Astrocyte (in vitro differentiated cells and primary cell): ENCODE measurements at places on chromosomes 2 and 18. TPM values are rescaled to one million over a fixed set of nuclear protein-coding genes. Genes with fewer than 3 reads are reported as not detected.
A peak's percentile ranks its signal among the peaks of the same experiment; 100 is the strongest.

ACTG2 gene
- 298 and 540 TPM in 2 replicates for total RNA-seq

CROCC2 gene
- total RNA-seq, result not detected in 2 replicates

DNA sequence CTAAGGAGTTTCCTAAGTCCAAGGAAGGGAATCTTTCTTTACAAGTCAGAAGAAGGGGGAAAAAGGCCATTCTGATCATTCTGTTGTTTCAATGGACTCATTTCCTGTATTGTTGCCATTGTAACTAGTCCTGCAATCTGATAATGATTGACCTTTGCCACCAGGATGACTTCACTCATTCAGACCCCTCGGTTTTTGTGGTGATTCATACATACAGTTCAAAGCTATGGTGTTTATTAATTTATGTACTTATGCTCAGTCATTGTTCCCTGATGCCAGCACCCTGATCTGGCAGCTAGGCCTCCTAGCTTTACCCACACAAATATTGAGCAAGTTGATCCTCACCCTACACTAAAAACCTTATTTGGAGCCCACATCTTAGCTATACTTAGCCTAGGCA is 57.6 kb upstream of the ZNF519 start:
- peak overlapping the region; percentile 33 for H3K27ac ChIP-seq
- H3K27me3 ChIP-seq, result no peaks in the 10 kb centered on the region
- DNase-seq, result peak; percentile 11

- H3K4me3 ChIP-seq, result no peak overlapping the region
- peaks cover 11% of the 10 kb centered on the region for H3K36me3 ChIP-seq
- H3K27me3 ChIP-seq, result no peaks in the 10 kb centered on the region
- H3K27ac ChIP-seq, result no peak overlapping the region
- DNase-seq, result no peak
Measured at GRCh38 chr2:32671885-32672533, 44.2 kb downstream of the TTC27 start.

MARCHF7 gene
- 104 and 105 TPM in 2 replicates for total RNA-seq

GRCh38 chr18:63965716-63966330 is 4.1 kb upstream of the SERPINB8 start:
- no peak overlapping the region for H3K4me3 ChIP-seq
- H3K36me3 ChIP-seq, result no peaks in the 10 kb centered on the region
- H3K4me1 ChIP-seq, result peaks cover 4% of the 10 kb centered on the region

DNA sequence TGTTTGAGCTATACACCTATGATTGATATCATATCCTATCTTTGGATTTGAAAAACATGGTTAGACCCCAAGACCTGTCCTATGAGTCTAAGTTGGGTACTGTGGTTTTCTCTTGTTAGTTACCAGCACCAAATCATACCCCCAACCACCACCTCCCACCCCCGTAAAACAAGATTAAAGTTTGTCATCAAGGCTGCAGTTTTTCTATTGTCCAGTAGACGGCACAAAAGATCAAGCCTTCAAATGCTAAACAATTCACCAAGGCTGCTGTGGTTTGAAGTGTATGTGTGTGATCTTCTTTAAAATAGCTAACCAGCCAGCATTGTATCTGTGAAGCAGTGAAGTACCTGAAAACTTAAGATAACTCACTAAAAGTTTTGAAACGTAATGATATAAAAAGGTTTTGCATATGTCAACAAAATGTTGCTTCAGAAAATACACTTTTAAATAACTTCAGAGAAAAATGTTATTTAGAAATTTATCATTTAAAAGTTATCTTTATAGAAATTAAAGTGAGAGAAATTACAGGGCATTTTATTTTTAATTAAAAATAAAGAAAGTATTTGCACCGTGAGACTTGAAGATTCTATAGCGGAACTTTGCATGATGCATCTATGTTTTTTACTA is 5.8 kb upstream of the MEIS1 start:
- H3K4me1 ChIP-seq, result peaks cover 7% of the 10 kb centered on the region
- DNase-seq, result peak; percentile 38
- H3K27ac ChIP-seq, result no peak overlapping the region
- H3K4me3 ChIP-seq, result no peak overlapping the region
- no peaks in the 10 kb centered on the region for H3K36me3 ChIP-seq

DNA sequence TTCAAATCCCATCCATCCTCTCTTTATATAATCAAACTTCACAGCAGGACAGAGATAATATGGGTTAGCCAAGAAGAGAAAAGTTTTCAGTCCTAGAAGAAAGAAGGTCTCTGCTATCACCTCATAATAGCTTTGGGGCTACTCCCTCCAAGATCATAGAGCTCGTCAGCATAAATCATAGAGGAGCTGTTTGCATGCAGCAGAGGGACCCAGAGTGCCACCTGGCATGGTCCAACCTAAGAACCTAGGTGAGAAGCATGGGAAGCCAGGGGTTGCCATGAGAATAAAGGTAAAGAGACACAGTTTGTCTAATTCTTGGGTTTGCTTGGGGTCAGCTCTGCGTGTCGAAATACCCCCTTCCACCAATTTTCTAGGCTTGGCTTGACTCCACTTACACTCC is 87.1 kb upstream of the CYP1B1 start:
- no peaks in the 10 kb centered on the region for H3K27me3 ChIP-seq
- no peak for DNase-seq
- no peaks in the 10 kb centered on the region for H3K36me3 ChIP-seq
- no peak overlapping the region for H3K27ac ChIP-seq

CNOT11 gene
- total RNA-seq, result 36.7 and 37.0 TPM in 2 replicates

C2orf81 gene
- total RNA-seq, result 2.1 and 2.5 TPM in 2 replicates

HOXD12 gene
- total RNA-seq, result not detected in 2 replicates

DNA sequence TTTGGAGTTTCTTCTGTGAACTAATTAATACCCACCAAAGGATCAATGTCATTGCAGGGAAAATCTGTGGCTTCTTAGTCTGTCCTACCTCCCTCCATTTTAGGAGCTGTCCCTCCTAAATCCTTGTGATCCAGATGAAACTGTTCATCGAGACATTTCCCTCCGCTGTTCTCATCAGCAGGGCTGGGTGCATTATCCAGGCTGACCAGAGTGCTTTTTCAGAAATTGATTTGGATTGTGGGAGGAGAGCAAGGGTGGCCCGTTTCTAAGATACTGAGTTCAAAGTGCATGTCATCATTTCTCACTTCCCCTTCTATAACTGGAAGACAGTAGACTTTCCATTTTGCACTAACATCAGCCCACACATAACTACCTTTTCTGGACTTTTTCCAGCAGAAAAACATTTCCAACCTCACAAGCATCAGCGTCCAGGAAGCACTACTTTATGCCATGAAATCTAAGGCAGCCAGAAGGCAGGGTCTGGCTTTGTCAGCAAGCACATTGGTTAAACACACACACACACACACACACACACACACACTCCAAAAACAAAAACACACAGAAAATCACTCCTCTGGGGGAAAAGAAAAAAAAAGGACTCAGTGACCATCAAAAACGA is 94.1 kb downstream of the ANKRD44 start:
- peaks cover 9% of the 10 kb centered on the region for H3K4me1 ChIP-seq
- DNase-seq, result peak; percentile 23
- no peak overlapping the region for H3K27ac ChIP-seq
- H3K36me3 ChIP-seq, result no peaks in the 10 kb centered on the region

UGT1A8 gene
- total RNA-seq, result not detected in 2 replicates

TNFAIP6 gene
- 0.75 and 1.4 TPM in 2 replicates for total RNA-seq

- H3K4me1 ChIP-seq, result no peaks in the 10 kb centered on the region
- DNase-seq, result no peak
- H3K4me3 ChIP-seq, result no peak overlapping the region
Measured at GRCh38 chr18:73093687-73094250, 226.0 kb upstream of the NETO1 start.

GRCh38 chr2:235806986-235807750 is 313.3 kb downstream of the AGAP1 start:
- no peaks in the 10 kb centered on the region for H3K4me1 ChIP-seq
- H3K27ac ChIP-seq, result no peak overlapping the region
- DNase-seq, result no peak
- H3K36me3 ChIP-seq, result no peaks in the 10 kb centered on the region
- no peak overlapping the region for H3K4me3 ChIP-seq

DNA sequence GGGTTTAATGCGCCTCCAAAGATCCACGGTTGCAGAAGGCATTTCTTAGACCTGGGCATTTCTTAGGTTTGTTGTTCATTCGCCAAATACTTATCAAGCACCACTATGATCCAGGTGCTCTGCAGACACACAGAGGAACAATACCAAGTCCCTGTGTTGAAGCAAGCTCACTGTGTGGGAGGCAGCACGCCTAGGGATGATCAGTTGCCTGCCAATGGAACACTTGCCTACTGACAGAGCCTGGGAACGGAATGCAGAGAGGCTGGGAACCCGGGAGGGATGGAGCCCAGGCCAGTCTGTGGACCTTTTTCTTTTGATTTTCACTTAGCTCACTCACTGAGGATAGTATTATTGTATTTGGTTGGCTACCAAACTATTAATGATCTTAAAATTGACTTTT is 1.9 kb upstream of the GRP start:
- H3K27me3 ChIP-seq, result peaks cover 62% of the 10 kb centered on the region
- no peak overlapping the region for H3K4me3 ChIP-seq
- H3K4me1 ChIP-seq, result peaks cover 2% of the 10 kb centered on the region
- H3K36me3 ChIP-seq, result no peaks in the 10 kb centered on the region
- no peak overlapping the region for H3K27ac ChIP-seq

DNA sequence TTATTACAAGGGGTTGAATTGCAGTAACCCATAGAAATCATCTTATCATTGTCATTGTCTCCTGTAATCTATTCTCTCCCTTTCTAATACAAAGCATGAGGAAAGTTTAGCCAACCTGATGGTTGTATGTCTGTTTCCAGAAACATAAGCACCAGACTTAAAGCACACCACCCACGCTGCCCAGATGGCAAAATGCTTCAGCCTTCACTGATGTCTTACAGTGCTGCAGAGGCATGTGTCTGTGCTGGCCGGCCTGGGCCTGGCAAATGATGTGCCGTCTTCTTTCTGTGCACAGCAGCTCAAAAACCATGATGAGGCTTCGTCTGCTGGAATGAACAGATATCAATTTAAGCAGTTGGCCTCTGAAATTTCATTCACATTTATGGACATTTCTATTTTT is 443.0 kb upstream of the RGPD4 start:
- no peak for DNase-seq
- H3K36me3 ChIP-seq, result no peaks in the 10 kb centered on the region
- H3K27ac ChIP-seq, result no peak overlapping the region
- H3K4me3 ChIP-seq, result no peak overlapping the region

GRCh38 chr18:37408676-37409265 is 156.8 kb downstream of the CELF4 start:
- no peaks in the 10 kb centered on the region for H3K36me3 ChIP-seq
- no peak overlapping the region for H3K4me3 ChIP-seq
- no peak overlapping the region for H3K27ac ChIP-seq
- DNase-seq, result no peak
- H3K4me1 ChIP-seq, result no peaks in the 10 kb centered on the region

DNA sequence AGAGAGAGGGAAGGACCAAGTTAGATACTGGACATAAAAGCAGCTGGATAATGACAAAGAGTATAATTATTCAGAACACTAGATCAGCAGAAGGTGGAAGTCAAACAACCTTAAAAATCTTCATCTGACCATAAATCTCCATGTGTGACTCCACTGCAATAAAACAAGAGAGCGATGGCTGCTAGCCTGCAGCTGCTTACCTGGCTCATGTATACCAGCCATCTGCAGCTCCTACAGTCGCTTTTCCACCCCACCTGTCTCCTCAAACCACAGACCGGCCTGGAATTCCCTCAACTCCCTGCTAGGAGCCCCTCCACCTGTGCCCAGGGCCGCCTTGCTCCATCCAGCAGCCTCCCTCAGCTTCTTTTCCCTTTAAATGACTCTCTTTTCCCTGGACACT is 64.5 kb downstream of the SLC4A5 start:
- no peak overlapping the region for H3K27ac ChIP-seq
- H3K27me3 ChIP-seq, result peaks cover 6% of the 10 kb centered on the region
- H3K36me3 ChIP-seq, result no peaks in the 10 kb centered on the region
- DNase-seq, result no peak
- H3K4me1 ChIP-seq, result no peaks in the 10 kb centered on the region
- H3K4me3 ChIP-seq, result no peak overlapping the region

HTRA2 gene
- 24.4 and 25.3 TPM in 2 replicates for total RNA-seq

DNA sequence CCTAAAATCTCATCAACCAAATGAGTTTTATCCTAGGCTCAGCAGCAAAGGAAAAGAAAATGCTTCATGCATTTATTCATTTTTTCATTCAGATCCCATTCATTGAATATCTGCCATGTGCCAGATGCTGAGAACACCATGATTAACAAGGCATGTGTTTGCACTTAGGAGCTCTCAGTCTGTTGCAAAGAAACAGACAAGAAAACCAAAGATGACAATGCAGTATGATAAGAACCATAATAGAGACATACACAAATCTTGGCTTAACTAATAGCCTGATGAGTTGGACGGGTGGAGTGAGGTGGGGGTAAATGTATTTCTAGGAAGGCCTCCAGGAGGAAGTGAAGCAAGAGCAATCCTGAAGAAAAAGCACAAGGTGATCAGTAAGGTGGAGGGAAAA is 177.8 kb upstream of the SCN7A start:
- H3K36me3 ChIP-seq, result no peaks in the 10 kb centered on the region
- peak; percentile 14 for DNase-seq
- no peak overlapping the region for H3K4me3 ChIP-seq
- H3K27me3 ChIP-seq, result no peaks in the 10 kb centered on the region
- H3K4me1 ChIP-seq, result no peaks in the 10 kb centered on the region
- H3K27ac ChIP-seq, result no peak overlapping the region

- DNase-seq, result peak; percentile 48
- no peak overlapping the region for H3K27ac ChIP-seq
- no peaks in the 10 kb centered on the region for H3K36me3 ChIP-seq
- no peaks in the 10 kb centered on the region for H3K27me3 ChIP-seq
- H3K4me3 ChIP-seq, result no peak overlapping the region
Measured at GRCh38 chr18:56431551-56431950, 206.8 kb downstream of the TXNL1 start.

DNA sequence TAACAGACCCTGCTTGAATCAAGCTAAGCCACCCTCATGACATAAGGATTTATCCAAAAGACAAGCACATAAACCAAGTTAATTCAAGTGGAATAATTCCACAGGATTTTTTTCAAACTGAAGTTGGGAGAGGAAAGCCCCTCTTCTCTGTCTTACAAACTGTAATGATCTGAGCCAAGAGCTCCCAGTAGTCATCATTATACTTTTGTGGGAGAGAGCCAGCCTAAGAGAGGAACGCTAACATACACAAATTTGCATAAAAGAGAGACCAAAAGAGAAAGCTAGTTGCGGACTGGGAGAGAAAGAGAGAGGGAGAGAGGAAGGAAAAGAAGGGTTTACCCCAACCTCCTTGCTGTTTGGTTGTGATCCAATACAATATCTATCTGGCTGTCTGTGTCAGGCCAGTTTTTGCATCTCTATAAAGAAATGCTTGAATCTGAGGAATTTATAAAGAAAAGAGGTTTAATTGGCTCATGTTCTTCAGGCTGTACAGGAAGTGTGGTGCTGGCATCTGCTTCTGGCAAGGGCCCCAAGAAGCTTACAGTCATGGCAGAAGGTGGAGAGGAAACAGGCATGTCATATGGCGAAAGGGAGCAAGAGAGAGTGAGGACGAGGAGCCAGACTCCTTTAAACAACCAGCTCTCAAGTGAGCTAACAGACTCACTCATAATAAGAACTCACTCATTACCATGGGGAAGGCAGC is 20.8 kb upstream of the PUM2 start:
- H3K4me1 ChIP-seq, result no peaks in the 10 kb centered on the region
- no peak overlapping the region for H3K4me3 ChIP-seq
- no peaks in the 10 kb centered on the region for H3K36me3 ChIP-seq
- H3K27ac ChIP-seq, result no peak overlapping the region
- DNase-seq, result peak; percentile 36
